ENCODE measurements at places on chromosomes 1 and 21.

- peak; percentile 59 for DNase-seq
Measured at GRCh38 chr21:44614161-44614631, 2.3 kb downstream of the KRTAP10-8 start.

DNA sequence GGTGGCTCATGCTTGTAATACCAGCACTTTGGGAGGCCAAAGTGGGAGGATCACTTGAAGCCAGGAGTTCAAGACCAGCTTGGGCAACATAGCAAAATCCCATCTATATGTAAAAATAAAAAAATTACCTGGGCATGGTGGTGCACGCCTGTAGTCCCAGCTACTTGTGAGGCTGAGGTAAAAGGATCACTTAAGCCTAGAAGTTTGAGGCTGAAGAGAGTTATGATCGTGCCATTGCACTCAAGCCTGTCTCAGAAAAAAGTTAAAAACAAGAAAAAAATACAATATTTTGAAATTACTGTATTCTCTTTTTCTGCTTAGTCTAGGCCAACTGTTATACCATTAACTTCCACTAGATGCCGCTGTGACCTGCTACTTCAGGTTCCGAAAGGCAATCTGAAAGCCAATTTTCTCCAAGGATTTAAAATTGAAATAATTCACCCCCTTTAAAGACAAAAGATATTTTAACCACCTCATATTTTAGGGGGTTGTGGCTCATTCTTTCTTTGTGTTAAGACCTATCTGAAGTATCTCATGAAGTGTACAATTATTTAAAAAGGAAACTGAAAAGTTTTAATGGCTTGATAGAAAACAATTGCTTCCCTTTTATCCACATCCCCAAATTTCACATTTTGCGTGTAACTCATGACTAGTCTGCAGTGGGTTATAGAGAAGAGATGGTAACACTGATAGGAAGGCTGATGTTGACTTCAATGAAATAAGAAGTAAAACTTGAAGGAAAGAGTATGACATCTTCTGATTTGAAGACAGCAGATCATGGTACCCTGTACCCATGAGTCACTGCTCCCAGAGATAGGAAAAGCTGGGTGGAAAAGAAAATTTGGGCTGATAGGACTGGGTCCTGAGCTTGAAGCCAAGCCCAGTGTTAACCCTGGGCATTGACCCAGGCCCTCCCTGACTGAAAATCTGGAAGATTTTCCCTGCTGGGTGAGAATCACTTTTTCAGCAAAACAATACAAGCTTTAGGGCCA, 24.4 kb upstream of the CLDN14 start:
- no peak for DNase-seq

- no peak for DNase-seq
Measured at GRCh38 chr1:227777156-227777555, 38.3 kb upstream of the PRSS38 start.

DNA sequence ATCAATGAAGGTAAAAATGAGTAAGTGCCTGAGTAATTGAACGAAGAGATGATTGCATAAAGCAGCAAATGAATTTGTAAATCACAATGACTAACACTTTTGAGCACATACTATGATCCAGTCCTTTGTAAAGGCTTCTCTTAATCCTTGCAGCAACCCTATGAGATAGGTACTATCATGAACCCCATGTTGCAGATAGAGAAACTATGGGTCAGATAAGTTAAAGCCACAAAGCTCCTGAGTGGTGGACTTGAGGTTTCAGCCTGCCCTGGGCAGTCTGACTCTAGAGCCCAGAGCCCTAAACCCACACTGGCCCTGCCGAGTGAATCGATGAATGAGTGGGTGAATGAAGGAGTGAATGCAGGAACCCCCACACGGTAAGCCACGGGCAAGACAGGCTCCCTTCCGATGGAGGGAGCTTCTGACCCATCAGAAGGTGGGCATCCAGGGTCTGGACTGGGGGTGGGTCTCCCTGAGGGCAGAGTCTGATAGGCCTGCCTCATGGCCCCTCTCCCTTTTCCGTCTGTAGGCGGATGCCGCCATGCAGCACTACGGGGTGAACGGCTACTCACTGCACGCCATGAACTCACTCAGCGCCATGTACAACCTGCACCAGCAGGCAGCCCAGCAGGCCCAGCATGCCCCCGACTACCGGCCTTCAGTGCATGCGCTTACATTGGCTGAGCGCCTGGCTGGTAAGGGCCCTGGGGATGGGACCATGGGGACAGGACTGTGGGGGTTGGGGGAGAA, 17.0 kb downstream of the DMBX1 start:
- no peak for DNase-seq

GRCh38 chr1:80639777-80640533, 1160.8 kb upstream of the ADGRL2 start:
- no peak for DNase-seq

DNA sequence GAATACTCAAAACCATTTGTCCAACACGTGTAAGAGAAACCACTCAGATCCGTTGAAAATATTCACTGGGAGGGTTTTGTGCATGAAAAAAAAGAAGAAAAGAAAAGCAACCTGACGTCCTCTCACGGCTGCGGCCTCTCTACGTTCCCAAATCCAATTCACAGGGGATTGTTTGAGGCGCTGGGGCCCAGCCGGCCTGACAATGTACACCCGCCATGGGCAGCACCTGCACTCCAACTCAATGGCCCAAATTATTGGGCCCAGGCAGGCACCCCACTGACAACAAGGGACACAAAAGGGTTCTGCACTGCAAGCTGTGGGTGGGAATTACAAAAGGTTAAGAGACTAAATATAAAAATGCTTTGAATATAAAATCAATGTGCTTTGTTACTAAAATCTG, 41.5 kb downstream of the MORN1 start:
- no peak for DNase-seq

- DNase-seq, result no peak
Measured at GRCh38 chr1:151267760-151268159, 13.2 kb downstream of the PSMD4 start.

- DNase-seq, result no peak
Measured at GRCh38 chr1:203671047-203671446, 44.4 kb downstream of the ATP2B4 start.

DNA sequence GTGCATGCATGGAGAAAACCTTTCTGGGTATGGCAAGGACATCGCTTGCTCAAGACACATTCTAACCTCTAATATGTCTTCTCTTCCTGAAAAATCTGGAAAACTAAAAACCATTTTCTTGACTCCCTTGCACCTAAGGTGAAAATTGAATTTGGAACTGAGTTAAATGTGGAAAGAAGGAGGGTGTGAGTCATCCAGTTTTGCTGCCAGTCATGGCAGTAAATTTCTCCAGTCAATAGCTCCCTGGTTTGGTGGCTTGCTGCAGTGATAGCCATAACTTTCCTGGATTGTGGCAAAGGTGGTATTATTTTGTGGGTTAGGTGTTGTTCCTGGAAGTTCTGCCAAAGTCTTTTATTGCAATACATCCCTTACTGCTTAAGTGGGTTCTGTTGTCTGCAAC, 2.5 kb downstream of the ZCCHC17 start:
- DNase-seq, result no peak

DNA sequence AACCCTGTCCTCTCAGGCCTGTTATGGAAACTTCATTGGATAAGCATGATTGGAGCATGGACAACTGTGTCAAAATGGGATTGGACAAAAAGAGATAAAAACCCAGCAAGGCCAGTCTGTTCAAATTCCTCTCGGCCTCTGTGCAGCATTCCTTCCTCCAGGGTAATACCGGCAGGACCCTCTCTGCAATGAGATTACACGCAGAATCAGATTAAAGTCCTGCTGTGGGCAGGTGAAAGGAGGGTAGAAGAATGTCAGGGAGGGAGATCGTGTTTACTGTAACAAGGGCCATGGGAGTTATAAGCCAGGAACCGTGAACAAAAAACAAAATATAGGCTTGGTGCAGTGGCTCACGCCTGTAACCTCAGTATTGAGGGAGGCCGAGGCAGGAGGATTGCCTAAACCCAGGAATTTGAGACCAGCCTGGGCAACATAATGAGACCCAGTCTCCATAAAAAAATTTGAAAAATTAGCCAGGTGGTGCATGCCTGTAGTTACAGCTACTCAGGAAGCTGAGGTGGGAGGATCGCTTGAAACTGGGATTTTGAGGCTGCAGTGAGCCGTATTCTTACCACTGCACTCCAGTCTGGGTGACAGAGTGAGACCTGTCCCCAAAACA, 5.6 kb upstream of the EFHD2 start:
- DNase-seq, result no peak

DNA sequence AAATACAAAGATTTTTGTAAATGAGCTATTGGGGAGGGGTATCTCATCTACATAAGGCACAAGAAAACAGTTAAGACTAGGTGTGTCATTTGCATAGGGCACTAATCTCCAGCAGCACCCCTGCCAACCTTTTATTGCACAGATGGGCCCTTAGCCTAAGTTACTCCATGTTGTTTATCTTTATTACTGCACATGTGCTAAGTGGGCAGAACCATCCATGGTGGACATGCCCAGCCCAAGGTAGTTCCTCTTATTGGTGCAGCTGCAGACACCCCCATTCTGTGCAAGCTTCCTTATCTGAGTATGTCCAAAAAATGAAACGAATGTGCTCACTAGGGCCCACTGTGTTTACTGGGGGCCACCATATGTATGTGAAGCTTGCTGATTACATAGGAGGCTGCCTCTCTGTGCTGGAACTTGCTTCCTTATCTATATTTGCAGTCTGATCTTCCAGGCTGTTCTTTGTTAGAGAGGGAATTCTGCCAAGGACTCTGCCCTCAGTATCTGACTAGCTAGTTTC, 77.3 kb upstream of the NEK7 start:
- DNase-seq, result no peak

DNA sequence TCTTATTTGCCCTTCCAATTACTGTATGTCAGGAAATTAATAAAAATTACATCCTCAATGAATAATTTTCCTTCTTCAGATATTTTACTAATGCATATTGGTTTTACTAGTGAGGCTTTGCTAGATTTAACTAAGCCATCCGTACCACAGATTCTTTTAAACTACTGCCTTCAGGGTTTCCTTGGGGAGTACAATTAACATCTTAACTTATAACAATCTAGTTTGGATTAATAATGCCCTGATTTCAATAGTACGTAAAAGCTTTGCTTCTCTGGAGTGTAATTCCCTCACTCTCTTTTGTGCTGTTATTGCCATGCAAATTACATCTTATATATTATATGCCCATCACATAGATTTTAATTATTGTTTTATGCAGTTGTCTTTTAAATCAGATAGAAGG, 24.3 kb upstream of the F3 start:
- DNase-seq, result no peak

- DNase-seq, result no peak
Measured at GRCh38 chr21:43956670-43957035, 55.5 kb upstream of the TRAPPC10 start.

DNA sequence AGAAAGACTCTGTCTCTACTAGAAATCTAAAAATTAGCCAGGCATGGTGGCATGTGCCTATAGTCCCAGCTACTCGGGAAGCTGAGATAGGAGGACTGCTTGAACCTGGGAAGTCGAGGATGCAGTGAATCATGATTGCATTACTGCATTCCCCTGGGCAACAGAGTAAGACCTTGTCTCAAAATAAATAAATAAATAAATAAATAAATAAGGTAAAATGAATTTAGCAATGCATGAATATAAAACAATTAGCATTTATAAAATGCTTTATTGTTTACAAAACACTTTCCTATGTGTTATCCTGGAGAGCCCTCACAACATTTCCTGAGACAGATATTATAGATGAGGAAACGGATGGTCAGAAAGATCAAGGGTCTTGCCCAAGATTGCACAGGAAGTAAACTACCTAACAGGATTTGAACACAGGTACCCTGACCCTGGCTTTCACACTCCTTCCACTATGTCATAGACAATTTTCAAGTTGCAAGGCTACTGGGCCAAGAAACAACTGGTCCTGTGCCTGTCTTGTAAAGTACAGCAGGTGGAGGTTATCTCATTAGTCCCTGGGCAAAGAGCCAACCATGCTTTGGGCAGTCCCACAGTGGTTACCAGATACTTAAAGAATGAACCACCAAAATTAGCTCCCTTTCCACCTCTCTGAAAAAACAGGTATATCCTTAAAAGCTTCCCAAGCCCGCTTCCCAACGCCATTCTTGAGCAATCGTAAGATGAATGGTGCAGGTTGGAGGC, 15.4 kb upstream of the VSIG8 start:
- DNase-seq, result no peak

GRCh38 chr1:43992232-43992995, 1.0 kb downstream of the CCDC24 start:
- no peak for DNase-seq

DNA sequence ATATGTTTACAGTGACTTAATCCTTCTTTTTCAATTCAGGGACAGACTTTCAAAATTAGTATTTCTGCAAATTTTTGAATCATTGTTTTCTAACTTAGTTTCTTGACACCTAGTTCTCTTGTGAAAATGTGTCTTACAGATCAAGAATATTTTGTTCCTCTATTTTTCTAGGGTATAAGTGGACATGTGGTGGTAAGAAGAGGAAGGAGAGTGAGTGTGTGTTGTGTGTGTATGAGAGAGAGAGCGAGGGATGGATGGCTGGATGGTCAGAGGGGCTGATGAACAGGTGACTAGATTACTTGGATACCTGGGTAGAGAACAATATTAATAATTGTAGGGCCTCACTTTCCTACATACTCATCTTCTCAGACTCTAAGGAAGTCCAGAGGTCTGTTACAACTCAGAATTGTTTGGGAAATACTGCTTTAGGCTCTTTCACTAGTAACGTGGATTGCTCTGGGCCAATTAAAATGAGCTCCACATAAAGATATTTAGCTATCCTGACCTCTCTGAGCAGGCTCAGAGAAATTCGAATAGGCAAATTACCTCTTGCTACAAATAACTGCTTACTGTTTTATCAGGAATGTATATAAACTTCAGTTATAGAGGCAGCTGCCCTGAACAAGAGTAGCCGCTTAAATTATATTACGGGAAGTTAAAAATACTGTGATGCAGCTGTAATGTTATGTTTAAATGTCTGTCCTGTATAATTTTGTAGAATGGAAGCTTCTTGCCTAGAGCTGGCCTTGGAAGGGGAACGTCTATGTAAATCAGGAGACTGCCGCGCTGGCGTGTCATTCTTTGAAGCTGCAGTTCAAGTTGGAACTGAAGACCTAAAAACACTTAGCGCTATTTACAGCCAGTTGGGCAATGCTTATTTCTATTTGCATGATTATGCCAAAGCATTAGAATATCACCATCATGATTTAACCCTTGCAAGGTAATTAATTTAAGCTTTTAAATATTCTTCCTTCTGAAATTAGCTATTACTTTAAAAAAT, 19.7 kb downstream of the GPSM2 start:
- DNase-seq, result no peak

GRCh38 chr21:42426876-42427480, 23.3 kb downstream of the UBASH3A start:
- DNase-seq, result no peak

- DNase-seq, result no peak
Measured at GRCh38 chr1:2833454-2834145, 32.1 kb upstream of the TTC34 start.

- no peak for DNase-seq
Measured at GRCh38 chr1:199041173-199041914, 402.5 kb downstream of the PTPRC start.

DNA sequence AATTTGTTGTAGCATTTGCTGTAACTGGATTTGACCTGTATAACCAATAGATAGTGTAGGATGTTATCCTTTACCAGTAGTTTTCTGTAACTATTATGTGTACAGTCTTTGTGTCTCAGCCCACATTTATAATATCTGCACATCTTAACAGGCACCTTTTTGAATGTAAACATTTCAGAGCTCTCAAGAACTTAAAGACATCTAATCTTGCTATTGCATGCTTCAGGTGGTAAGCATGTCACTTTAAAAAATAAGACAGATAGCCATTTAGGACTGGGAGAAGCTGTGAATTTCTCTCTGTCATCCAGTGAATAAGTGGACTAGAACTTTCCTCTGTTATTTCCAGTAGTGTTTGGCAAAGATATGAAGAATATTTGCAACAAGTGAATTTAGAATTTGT, 22.6 kb upstream of the GPR52 start:
- DNase-seq, result no peak

Data from type B pancreatic cell (in vitro differentiated cells).